WERI-Rb-1 (cell line): ENCODE measurements at places on chromosomes 1 and 21.
A peak's percentile ranks its signal among the peaks of the same experiment; 100 is the strongest.

GRCh38 chr1:169047074-169047473, 59.4 kb upstream of the ATP1B1 start:
- DNase-seq = no peak

DNA sequence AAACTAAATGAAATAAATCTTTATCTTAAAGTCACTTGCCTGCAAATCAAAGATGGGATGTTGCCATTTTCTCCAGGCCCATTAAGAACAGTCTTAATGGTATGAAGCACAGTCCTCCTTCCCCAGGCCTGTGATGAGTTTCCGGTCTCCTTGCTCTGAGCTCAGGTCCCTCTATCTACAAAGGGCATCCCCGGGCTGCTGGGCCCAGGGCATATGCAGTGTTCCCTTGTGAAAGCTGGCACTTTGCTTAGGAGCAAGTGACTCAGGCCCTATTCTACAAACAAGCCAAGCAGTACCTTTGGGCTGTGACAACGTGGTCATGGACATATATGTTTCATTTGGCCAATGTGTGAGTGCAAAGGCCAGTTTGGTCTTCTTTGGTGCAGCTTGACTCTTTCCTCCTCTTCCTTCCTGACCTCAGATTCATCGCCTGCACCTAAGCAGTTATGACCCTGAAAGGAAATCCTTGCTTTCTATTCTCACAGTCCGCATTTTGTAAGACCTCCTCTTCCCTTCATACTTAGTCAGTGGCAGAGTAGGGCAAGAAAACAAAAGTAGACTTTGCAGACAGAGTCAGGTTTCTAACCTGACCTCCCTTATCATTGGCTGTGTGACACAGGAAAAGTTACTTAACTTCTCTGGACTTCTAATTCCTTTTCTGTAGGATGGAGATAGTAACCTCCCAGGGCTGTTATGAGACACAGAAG, 109.5 kb downstream of the ERG start:
- no peak for DNase-seq

- peak; percentile 26 for DNase-seq
Measured at GRCh38 chr1:172002725-172003345, 161.5 kb downstream of the DNM3 start.

GRCh38 chr1:92511541-92511940, 24.8 kb upstream of the GFI1 start:
- no peak for DNase-seq

GRCh38 chr1:108569097-108569728, 9.3 kb downstream of the EEIG2 start:
- no peak for DNase-seq

DNA sequence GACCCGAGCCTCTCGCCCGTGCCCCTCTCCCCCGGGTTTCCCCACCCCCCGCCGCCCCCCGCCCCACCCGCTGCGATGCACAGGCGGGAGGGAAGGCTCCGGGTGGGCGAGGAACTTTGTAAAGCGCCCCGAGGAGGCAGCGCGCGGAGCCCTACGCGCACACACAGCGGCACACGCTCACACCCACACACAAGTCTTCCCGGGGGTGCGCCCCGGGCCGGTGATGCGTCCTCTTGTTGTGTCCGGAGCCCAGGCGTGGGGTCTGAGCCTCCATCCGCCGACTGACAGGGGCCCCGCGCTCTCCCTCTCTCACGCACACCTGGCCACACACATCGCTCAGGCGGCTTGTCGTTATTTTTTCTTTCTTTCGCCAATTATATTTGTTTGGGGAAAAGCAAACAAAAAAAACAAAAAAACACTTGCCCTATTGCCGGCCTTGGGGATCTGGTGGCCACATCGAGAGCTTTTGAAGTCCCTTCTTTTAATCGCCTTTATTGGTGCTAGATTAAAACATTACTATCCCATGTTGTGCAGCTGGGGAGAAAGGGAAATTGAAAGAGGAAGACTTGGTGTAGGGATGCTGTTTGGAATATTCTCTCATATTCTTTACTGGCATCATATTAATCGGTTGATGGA, 770 bp downstream of the NTNG1 start:
- peak; percentile 19 for DNase-seq

GRCh38 chr1:61253912-61254633, 171.7 kb downstream of the NFIA start:
- no peak for DNase-seq

DNA sequence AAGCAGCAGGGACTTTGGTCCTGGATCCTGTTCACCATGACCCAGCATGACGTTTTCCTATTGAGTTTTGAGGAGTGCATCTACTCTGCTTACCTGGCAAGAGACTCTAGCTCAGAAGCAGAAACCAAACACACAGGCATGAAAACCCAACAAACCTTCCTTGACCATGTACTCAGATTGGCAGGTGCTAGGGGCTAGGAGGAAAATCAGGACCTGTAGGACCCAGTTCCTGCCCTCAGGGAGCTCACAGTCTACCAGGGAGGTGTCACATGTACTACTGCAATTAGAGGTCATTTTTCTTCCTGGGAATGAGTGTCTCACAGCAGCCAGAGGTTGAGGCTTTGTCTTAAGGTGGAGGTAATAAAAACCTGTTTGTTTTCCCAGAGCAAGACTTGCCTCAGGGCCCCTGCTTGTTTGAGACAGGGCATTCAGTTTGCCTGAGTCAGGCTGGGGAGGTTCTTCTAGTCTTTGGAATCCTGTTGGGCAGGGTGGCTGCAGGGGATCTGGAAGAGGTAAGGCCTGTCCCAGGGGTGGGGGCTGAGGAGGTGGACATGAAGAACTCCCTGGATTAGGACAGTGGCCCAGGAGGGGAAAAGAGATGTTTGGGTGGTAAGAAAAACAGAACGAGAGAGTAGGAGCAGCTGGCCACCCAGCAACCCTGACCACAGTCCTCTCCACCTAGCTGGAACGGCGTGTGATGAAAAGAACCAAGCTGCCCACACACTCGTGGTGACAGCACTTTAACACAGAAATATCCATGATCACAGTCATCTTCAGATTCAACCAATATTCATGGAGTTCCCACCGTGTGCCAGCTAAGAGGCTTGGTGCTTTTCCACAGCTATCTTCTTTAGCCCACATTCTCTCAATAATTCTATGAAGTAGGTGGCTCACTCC, 30.8 kb downstream of the IER5 start:
- DNase-seq = no peak

DNA sequence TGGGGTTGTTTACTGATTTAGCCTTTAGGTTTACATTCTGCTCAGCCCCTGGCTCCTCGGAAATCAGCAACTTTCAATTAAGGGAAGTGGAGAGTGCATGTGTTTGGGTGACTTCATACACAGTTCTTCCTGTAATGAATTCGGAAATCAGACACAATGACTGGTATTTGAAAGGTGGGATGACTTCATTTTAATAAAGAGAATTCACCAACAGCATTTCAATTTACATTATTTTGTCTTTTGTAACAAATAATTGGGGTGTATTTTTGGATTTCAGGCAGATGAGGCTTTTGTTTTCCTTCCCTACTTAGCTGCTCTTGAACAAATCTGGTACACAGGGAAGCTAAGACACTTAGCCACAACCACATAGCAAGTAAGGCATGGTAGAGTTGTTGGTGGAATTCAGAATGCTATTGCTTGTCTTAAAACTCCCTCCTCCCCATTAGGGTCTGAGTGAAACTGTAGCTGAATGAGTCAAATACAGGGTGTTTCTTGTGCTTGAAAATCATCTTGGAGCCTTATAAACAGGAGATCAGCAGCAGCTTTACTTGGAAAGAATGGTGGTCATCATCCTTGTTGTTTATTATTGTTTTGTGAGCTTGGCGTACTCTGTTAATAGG, 917 bp downstream of the STX12 start:
- no peak for DNase-seq

- no peak for DNase-seq
Measured at GRCh38 chr1:106980121-106980520, 76.4 kb upstream of the PRMT6 start.

- no peak for DNase-seq
Measured at GRCh38 chr1:61708953-61709907, 15.7 kb downstream of the TM2D1 start.

DNA sequence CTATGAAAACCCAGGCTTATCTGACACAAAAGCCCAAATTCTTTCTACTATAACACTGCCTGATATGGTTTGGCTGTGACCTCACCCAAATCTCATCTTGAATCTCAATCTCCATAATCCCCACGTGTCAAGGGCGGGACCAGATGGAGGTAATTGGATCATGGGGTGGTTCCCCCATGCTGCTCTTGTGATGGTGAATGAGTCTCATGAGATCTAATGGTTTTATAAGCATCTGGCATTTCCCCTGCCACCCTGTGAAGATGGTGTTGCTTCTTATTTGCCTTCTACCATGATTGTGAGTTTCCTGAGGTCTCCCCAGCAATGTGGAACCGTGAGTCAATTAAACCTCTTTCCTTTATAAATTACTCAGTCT, 123.3 kb upstream of the USP24 start:
- peak; percentile 72 for DNase-seq

DNA sequence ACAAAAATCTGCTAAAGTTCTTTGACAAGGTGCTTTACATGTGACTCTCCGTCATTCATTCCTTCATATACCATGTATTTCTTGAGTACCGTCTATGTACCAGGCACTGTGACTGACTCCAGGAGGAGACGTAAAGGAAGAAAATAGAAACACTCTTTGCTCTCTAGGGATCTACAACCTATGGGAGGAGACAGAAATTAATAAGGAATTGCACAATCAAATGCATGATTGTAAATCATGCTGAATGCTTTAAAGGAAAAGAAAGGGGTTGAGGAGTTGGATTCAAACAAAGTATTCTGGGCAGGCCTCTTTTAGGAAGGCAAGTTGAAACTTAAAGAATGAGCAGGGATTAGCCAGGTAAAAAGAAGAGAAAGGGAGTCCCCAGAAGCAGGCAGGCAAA, 239.1 kb upstream of the FGGY start:
- no peak for DNase-seq

DNA sequence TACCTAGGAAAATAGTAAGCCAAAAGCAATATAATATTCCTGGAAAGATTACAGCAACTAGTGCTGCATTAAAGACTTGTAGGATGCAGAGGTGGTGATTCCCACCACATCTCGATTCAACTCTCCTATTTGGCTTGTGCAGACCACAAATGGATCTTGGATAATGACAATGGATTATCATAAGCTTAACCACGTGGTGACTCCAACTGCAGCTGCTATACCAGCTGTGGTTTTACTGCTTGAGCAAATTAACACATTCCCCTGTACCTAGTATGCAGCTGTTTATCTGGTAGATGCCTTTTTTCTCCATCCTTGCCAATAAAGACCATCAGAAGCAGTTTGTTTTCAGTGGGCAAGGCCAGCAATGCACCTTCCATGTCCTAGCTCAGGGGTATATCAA, 542.7 kb upstream of the ADGRL4 start:
- DNase-seq = no peak

DNA sequence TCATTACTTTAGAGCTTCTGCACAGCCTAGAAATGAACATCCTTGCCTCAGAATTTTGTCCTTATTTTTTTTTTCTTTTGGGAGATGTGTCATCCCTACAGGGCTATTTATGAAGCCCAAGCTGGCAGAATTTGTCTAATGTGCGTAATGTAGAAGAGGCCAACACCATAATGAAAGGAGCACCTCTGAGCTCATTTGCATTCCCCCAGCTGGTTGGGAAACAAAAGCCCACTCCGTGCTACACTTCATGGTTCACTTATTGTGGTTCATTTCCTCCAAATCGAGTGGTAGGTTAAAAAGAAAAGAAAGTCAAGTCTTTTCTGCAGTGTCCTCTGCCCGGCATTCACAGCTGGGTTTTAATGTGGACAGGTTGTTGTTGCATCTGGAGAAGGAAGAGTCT, 73.5 kb downstream of the KAZN start:
- no peak for DNase-seq

- DNase-seq = no peak
Measured at GRCh38 chr1:114145504-114146151, 8.0 kb downstream of the SYT6 start.

- DNase-seq = no peak
Measured at GRCh38 chr1:233037843-233038242, 87.4 kb downstream of the NTPCR start.

DNA sequence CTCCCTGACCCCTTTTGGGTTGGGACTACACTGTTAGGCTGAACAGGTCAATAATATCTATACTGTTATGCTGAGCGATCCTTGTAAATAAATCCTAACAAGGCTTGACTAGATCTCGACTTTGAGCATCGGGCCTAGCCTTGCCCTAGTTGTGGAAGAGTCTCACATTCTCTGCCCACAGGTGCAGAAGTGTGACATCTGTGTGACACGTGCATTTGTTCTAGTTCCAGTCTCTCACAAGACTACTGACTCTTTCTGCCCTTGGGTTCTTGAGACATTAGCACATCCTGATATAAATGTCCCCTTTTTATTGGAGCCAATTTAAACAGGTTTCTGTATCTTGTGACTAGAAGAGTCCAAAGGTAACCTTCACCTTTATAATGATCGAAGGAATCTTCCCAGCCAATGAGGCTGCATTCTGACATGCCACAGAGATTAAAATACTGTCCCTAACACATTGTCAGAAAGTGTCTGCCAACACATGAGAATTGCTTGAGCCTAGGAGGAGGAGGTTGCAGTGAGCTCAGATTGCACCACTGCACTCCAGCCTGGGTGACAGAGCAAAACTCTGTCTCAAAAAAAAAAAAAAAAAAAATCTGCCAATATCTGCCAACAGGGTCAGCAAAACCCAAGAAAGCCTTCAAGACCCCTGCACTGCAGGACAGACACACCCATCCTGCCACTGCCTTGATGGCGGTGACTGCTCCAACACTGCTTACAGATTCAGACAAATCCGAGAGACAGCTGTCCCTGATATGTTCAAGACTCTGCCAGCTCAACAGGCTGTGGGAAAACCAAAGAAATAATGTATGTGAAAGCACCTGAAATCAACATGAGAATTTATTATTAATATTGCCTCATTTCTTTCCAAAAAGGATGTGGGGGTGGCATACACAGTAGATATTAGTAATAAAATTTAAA, 56.5 kb upstream of the PSEN2 start:
- no peak for DNase-seq

GRCh38 chr1:28815533-28816185, 3.7 kb downstream of the OPRD1 start:
- peak; percentile 40 for DNase-seq

- DNase-seq = no peak
Measured at GRCh38 chr1:231121533-231121932, 40.3 kb upstream of the TRIM67 start.

- no peak for DNase-seq
Measured at GRCh38 chr1:66876664-66877063, 48.0 kb downstream of the DNAI4 start.

DNA sequence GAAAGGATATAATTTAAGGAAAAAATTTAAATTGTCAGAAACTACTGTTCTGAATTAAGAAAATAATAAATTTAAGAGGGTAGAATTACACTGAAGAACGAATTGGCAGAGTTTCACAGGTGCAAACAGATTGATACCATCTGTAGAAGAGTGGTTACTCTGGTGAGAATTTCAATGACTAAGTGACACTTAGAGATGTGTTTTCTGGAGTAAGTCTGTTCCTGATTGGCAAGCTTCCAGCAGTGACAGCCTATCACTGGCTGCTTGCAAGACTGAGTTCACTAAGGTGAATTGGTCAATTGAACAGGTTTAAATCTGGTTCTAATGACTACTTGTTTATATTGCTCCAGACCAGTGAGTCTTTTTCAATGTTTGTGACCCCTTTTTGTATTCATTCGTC, 838.2 kb upstream of the RGS18 start:
- DNase-seq = no peak
